ENCODE measurements at places on chromosomes 7 and 10.

DNA sequence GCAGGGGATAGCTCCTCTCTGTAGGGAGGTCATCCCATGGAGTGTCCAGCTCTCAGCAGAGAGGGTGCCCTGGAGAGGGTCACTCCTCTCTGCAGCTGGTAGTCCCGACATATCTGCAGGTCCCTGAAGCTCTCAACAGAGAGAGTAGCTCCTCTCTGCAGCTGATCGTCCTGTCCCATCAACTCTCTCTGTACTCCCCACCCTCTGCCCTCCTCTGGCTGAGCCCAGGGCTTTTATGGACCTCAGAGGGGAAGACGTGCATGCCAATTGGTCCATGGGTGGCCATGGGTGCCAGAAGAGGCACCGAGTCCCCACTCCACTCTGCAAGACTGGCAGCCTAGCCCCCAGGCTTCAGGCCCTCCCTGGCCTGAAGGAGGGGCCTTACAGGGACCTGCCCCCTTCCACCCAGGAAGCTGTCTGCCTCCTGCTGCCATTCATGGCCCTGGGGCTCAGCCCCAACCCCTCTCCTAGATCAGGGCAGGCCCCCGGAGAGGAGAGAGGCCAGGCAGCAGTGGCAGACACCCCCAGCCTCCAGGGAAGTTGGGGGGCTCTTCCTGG is 9.0 kb upstream of the BLVRA start:
- no peak for DNase-seq

DNA sequence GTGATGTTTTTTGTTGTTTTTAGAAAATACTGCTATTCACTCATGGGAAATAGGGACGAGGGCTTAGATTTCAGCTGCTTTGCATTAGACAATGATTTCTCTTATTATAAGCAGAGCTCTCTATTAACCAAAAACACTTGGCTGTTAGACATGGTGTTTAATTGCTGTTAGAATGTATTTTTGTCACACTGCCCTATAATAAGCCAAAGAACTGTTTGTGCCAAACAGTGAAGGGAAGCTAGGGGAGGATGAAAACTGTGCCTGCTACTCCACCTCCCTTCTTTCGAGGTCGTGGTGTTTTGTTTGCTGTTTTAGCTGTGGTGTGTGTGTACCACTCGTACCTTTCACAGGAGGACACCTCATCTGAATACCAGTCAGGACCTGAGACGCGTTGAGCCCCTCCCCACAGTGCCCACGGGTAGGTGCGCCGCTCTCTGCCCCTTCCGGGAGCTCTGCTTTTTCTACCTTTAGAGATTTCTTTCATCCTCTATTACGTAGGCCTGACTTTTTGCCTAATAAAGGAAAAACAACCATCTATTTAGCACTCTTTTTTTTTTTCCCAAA is 57.9 kb downstream of the CUX1 start:
- DNase-seq: no peak

GRCh38 chr10:91512458-91512857 is 102.3 kb downstream of the HECTD2 start:
- no peak for DNase-seq

- no peak for DNase-seq
Measured at GRCh38 chr10:111875725-111876124, 307.8 kb downstream of the GPAM start.

DNA sequence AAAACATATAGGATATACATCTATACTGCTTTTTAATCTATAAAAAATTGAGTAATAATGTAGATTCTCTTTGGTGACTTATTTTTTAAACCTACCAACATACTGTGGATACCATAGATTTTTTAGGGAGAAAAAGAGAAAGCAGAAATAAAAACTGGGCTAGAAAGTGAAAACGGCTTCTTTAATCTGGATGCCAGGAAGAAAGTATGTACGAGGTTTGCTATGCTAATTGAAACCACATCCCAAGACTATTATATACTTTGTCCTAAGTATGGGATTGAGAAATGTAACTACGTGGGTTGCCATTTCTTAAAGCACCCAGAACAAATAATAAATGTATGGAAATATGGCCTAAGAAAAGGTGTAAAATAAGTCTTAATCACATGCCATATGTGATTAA is 129.0 kb upstream of the NFE2L3 start:
- no peak for DNase-seq

- no peak for DNase-seq
Measured at GRCh38 chr7:6266699-6267098, 5.7 kb downstream of the CYTH3 start.

DNA sequence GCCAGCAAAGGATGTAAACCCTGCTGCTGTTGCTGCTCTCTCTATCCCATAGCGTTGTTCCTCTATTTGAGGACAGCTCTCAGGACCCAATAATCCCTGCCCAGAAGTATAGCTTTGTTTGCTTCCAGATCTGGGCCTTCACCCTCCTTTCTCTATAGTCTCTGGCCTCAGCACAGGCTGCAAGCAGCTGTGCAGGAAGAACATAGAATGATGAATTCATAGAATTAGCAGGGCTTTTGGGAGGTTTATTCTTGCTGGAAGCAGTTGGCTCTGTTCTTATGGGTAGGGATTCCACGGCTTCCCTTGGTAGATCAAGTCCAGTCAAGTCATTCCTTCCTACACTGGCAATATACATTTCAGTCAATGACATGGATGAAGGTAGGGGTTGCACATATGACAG is 354.7 kb downstream of the HPSE2 start:
- DNase-seq: no peak

GRCh38 chr7:77536017-77536412 is 1.1 kb upstream of the PTPN12 start:
- DNase-seq: no peak

- DNase-seq: no peak
Measured at GRCh38 chr10:69474742-69475432, 23.6 kb downstream of the TSPAN15 start.

GRCh38 chr10:12459762-12460161 is 110.4 kb downstream of the CAMK1D start:
- no peak for DNase-seq

DNA sequence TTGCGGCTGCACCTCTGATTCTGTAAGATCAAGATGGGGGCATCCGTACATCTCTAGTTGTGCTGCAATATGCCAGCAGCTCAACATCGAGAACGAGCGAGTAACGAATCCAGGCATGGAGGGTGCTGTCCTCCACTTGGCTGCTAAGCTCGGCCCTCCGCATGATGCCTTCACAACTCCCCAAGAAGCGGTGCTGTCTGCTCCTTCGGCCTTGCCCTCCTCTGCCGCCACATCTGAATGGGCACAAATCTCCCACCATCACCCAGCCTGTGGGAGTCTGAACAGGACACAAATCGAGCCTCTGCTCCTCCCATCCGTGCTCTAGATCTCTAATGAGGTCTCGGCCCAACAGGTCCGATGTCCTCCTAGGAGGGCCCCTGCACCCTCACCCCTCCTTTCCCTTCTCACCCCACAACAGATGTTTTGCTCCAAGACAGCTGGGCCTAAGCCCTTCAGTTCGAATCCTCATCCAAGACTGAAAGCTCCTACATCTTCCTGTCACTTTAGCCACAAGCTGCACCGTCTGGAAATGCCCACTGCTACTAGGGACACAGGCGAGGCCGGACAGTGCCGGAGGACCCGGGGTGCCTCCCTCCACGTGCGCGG is 86.7 kb downstream of the ZNF33B start:
- no peak for DNase-seq

GRCh38 chr10:100339236-100339635 is 7.8 kb upstream of the SCD start:
- no peak for DNase-seq
